ENCODE measurements at places on chromosomes 6 and 20.

- DNase-seq, result peak; percentile 30
Measured at GRCh38 chr20:49028684-49029083, 17.4 kb upstream of the CSE1L start.

DNA sequence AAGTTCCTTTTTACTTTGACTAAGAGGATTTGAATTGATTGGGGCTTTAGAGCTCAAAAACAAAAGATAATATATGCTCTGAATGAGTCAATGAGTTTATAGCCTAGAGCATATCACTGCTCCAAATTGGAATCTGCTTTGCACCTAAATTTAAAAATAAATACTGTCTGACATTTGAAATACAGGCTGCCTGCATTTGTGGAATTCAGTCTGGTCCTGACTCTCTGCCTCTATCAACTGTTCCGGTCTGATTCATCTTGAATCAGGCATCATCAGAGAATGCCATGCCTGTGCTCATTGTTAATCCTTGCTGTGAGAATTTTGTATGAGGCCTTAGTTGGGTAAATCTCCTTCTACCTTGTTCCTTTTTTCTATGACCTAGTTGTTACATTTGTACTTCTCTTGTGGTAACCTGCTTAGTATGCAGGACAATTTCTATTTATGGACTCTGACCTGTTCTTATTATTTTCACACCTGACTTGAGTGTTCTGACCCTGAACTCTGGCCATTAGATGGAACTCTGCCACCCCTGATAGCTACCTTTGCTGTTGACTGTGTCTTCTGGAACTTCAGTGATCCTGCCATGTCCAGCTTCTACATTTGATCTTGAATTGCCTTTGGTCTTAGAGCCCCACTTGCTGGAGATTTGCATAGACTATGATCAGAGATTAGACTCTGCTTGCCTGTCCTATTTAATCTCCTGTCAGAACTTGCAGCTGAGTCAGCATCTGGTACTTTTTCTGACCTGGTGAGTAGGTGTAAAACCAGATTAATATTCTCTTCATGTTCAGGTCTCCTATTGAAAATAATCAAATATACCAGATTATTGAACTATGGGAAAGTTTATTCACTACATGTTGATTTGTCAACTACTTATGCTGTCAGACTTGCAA is 442.7 kb upstream of the HS3ST5 start:
- no peak for DNase-seq

DNA sequence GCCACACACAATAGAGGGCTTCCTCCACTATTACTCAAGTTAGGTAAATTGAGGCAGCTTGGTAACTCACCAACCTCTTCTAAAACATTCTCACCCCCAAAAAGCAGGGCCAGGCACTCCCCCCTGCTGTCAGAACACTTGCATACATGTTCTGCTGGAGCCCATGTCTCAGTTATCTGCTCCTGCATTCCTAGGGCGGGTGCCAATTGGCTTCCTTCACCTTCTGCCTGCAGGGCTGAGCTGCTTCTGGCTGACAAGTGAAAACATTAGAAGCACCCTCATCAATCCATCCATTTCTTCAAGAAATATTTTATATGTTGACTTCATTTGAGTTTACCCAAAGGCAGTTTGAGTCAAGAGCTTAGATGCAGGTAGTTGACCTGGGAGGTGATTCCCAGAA is 4.5 kb upstream of the ENTPD6 start:
- DNase-seq, result no peak

GRCh38 chr20:10551732-10552724 is 116.9 kb downstream of the SLX4IP start:
- no peak for DNase-seq

GRCh38 chr6:38509713-38510112 is 130.0 kb downstream of the BTBD9 start:
- DNase-seq, result peak; percentile 17

DNA sequence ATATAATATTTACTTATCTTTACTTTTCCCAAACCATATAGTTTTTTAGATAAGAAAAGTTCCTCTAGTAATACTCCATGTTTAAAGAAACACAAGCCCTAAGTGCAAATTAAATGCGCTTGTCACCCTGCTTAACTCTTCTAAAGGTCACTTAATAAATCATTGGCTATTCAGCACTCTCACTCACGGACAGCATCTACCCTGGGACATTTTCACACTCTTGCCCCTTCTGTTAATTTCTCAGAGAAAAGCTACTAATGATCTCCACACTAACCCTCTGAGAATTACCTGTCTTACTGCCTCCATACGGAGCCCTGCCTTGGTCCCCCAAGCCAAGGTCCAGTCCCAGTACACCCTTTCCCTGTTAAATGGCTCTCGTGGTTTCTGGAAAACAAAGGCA is 102.2 kb downstream of the NRN1 start:
- no peak for DNase-seq

- DNase-seq, result no peak
Measured at GRCh38 chr20:37382482-37383120, 36.7 kb downstream of the SRC start.

GRCh38 chr6:19722999-19723398 is 114.2 kb upstream of the ID4 start:
- no peak for DNase-seq

- no peak for DNase-seq
Measured at GRCh38 chr20:25179439-25180089, 15.9 kb upstream of the ENTPD6 start.

- DNase-seq, result no peak
Measured at GRCh38 chr6:82118150-82118562, 129.4 kb downstream of the IBTK start.

GRCh38 chr20:50395251-50395729 is 114.9 kb upstream of the PTPN1 start:
- no peak for DNase-seq

DNA sequence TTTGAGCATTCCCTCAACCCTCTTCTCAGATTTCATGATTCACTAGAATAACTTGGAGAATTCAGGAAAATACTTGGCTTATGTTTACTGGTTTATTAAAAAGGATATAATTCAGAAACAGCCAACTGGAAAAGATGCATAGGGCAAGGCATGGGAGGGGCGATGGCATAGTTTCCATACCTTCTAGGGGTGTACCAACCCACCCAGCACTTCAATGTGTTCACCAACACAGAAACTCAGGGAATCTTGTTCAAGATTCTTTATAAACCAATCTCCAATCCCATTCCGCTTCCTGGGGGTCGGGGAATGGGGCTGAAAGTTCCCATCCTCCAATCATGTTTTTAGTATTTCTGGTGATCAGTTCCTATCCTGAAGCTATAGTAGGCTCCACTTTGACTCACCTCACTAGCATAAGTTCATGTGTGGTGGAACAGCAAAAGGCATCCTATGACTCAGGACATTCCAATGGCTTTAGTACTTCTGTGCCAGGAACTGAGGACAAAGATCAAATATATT is 164.4 kb downstream of the SIM1 start:
- peak; percentile 41 for DNase-seq

DNA sequence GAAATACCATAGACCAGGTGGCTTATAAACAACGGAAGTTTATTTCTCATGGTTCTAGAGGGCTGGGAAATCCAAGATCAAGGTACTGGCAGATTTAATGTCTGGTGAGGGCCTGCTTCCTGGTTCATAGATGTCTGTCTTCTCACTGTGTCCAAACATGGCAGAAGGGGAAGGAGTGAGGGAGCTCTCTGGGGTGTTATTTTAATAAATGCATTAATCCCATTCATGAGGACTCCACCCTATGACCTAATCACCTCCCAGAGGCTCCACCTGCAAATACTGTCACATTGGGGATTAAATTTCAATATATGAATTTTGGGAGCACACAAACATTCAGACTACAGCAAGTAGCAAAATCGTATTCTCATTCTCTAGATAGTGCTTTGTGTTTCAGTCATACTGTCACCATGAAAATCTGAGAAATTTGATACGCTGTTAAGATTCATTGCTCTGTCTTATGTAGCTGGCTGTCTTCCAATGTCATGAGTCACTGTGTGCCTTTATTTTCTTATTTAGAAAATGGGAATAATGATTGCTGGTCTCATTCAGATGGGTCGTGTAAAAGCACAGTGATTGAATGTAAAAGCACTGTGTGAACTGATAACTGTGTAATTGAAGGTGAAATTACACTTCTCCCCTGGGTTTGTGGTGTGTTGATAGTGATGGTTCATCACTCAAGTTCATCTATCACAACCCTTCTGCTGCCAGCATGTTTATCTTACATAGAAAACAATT is 8.9 kb upstream of the ERVFRD-1 start:
- no peak for DNase-seq

- no peak for DNase-seq
Measured at GRCh38 chr6:126944512-126944911, 174.0 kb upstream of the RSPO3 start.

GRCh38 chr20:46590443-46590842 is 40.0 kb upstream of the OCSTAMP start:
- DNase-seq, result no peak

DNA sequence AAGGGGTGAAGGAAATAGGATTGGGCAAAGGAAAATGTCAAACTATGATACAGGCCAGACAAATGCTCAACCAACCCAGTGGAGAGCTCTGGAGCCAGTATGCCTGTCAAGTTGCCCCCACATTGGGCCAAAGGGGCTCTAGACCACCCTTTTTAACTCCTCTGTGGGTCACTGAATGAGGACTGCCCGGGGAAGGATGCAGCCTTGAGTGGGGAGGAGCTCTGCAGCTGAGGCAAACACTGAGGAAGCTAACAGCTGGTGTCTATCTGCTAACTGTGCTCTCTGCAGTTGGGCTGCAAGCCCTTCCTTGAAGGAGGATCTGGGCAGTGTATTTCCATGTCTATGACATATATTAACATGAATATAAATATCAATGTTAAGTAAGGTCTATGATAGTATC is 98.4 kb upstream of the PRSS16 start:
- DNase-seq, result no peak

GRCh38 chr20:33789109-33789857 is 21.9 kb upstream of the CHMP4B start:
- DNase-seq, result peak; percentile 93

DNA sequence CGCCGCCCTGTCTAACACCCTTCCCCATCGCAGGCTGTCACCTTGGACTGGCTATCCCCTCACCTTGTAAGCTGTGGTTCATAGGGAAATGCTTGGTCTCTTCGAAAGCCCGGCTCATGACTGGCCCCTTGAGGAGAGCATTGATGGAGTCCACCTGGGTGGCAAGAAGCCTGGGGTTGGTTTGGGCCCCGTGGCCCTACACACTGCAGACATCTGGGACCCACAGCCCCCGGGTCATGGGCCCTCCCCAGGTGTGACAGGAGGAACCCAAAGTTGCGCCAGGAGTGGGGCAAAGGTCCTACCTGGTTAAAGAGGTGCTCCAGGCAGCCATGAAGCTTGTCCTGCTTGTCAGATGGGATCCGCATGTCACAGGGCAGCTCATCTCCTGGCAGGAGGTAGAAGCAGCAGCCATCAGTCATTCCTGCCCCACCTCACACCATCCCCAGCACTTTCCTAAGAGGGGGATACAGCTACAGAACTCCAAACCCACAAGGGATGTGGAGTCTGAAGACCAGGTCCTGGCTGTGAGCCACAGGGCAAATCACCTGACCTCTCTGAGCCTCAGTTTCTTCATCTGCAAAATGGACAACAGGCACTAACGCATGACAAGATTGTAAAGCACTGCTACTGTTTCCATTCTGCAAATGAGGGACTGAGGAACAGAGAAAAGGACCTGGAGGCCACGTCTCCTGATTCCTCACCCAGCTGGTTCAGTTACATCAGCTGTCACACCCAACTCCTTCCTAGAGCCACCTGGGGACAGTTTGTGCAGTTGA is 185.5 kb downstream of the PREX1 start:
- no peak for DNase-seq

- DNase-seq, result no peak
Measured at GRCh38 chr6:11522812-11523605, 14.5 kb upstream of the TMEM170B start.

GRCh38 chr20:20084296-20084752 is 32.0 kb downstream of the CFAP61 start:
- DNase-seq, result no peak

DNA sequence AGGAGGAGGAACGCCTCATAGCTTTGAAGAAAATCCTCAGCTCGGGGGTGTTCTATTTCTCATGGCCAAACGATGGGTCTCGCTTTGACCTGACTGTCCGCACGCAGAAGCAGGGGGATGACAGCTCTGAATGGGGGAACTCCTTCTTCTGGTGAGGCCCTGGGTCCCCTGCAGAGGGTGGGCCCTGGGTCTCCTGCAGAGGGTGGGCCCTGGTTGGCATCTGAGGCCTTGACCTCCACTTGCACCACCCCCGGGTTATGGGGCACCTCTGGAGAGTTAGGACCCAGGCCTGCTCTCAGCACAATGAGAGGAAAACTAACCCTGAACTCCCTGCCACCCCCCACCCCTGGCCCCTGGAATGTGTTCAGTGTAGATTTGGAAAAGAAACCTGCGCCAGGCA is 47.2 kb downstream of the SYNJ2 start:
- DNase-seq, result peak; percentile 3

- DNase-seq, result no peak
Measured at GRCh38 chr6:153150752-153151440, 19.8 kb upstream of the RGS17 start.

DNA sequence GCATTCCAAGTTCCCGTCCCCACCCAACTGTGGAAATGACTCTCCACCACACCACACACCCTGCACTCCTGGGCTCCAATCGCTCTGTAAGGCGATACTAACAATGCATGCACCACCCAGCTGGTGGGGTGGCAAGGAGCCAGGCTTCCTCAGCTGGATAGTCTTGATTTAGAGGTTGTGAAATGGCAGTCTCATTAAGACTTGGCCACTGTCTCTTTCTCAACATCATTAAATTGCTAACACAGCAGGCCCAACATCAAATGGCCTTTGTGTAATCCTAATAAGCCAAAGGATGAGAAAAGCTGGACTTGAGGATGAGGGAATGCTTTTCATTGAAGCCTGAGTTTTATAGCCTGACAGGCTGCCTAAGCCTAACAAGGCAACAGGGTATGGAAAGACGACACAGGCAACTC is 223.7 kb downstream of the GMDS start:
- DNase-seq, result peak; percentile 14

DNA sequence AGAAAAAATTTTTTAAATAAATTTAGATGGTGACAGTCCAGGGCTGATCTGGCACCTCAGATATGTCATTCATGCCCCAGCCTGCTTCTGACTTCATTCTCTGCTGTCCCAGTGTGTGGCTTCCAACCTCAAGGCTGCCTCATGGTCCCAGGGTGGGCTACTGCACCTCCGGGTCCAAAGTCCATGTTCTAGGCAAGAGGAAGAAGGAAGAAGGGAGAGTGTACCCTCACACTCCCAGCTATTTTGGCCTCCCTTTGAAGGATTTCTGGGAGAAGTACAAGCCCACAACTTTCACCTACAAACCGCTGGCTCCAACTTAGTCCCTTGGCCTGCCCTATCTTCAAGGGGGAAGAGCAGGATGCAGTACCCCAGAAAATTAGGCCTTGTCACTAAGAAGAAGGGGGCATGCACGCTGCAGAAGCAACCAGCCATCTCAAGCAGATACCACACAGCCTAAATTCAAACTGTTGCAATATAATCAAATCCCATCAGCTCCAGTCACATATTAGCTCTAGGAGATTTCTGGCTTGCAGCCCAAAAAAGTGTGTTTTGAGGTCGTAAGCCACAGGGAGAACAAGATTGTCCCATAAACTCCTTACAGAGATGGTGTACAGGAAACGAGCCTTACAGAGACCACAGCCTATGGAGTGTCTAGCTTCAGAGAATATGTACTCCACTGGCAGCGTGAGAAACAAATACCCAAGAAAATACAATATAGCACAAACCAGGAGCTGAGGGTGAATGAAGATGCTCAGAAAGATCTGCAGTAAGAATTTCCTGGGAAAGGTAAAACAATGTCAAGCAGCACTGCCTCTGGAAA is 906 bp upstream of the BTN3A2 start:
- DNase-seq, result peak; percentile 12
